Left lung (tissue), 14 donors: ENCODE measurements at places on chromosomes 3 and 15.

DNA sequence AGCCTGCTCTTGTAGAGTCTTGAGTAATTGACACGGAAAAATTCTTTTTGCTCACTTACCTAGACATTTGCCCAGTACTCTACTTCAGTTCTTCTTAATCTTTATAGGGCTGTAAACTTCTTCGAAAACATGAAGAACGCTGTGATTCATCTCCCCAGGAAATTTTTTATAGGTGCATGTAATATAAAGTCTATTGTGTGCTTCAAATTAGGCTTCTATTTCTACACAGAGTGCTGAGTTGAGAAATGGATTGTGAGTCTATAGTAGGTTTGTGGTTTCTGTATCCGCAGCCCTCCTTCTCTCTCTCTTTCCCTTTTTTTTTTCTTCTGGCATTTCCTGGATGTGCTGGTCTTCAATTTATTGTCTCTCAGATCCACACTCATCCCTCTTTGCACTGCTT, 183.3 kb upstream of the DCBLD2 start:
- DNase-seq = no peak

- DNase-seq = peak; percentile 88
These were observed 12.7 kb downstream of the ATP10A start for GRCh38 chr15:25850154-25851111.

- DNase-seq = no peak
These were observed 25.6 kb upstream of the LARS2 start for GRCh38 chr3:45362758-45363157.

DNA sequence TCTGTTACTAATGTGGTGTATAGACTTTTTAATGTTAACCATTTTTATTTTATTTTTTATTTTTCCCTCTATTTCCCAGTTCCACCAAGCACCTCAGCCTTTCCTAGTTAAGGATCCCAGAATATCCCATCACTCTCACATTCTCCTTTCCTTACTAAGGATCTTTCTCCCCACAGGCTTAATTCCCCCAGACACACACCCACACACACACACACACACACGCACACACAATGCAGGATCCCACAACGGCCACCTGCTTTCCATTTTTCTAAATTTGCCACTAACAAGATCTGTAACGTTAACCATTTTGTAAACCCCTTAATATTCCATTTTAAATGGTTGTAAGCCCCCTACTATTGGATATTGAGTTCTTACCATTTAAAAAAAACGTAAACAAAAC, 404.1 kb downstream of the ZIC1 start:
- no peak for DNase-seq

- no peak for DNase-seq
These were observed 14.8 kb upstream of the LIPC start for GRCh38 chr15:58416963-58417362.

DNA sequence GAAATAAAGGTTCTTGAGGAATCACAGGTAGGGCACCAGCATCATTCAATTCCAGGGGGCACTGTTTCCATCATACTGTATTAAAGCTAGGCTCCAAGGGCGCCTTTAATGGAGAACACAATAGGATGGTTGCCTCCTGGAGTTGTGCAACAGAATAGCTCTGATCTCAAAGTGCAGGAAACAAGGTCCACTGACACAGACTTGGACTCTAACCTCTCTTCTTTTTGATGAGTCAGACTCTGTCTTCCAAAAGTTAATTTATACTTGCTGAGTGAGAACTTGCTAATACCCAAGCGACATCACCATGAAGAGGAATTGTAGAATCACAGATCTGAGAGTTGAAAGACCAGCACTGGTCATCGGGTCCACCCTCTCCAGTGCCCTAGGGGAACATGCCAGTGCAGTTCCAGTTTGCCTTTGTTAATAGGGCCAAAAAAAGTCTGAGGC, 94.4 kb upstream of the PHLDB2 start:
- DNase-seq = no peak

DNA sequence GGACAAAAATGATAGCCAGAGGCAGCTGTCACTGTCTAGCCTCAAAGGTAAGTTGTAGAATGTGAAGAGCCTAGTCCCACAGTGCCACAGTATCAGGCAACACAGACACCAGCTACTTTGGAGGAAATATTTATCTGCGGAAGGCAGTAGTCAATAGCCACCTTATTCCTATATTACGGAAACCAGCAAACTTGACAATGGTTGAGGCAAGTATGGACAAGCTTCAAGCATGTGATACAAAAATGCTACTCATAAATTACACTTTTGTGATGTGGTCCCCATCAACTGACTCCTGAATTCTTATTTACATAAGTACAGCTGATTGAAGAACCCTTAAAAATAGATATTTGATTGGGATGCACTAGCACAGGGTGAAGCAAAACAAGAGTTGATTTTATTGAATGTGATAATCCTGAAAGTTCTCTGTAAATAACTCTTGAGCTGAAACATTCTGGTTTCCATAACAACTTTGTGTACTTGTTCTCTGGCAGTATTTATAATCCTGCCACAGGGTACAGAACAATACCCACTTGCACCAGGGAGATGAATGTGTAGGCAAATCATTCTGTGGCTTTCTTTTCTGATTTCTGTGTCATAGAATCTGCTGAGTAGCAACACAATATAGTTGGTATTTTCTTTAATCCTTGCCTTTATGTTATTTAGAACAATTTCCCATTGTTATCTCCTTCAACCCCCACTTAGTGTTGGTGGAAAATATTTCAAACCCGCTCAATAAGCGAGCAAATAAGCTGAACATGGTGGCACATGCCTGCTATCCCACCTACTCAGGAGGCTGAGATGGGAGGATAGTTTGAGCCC, at the start of gene ANKUB1:
Gene ANKUB1 (minus strand): TSS at position 103 of the 819 bp plus-strand sequence. CDS start 188 bp downstream, outside the sequence.
- no peak for DNase-seq

DNA sequence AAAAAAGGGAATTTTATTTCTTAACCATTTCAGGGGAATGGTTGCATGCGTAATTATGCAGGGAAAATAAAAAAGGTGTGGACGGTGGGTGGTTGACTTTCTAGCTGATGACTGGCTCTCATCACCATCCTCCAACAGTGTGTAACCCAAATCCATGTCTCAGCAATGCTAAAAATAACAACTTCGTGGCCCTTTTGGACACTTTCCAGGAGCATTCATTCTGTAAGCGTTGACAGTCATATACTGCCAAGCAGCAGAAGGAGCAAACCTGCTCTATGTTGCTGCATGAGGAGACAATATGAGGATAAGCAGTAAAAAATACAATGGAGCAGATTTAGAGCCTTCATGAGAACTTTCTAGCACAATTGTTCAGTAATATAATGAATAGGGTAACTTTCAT, 189.1 kb downstream of the ANXA2 start:
- no peak for DNase-seq

DNA sequence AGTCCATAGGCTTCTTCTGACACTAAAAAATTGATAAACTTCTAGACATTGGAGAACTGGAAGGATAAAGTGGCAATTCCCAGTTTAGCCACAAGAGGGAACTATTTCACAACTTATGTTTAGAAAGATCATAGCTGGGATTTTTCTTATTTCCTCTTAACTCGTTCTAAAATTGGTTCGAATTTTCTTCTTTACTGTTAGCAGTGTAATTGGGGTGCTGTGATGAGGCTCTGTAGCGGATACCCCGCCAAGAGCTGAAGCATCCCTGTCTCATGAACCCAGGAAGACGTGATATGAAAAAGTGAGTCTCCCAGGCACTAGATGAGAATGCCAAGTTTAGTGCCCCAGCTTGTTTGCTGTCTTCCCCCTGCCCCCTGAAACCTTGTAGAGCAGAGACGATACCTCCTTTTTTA, 85.1 kb downstream of the PDCD6IP start:
- DNase-seq = no peak

GRCh38 chr3:167507954-167508353, 34.1 kb upstream of the SERPINI2 start:
- no peak for DNase-seq
